ENCODE measurements at places on chromosomes 7 and 10.

DNA sequence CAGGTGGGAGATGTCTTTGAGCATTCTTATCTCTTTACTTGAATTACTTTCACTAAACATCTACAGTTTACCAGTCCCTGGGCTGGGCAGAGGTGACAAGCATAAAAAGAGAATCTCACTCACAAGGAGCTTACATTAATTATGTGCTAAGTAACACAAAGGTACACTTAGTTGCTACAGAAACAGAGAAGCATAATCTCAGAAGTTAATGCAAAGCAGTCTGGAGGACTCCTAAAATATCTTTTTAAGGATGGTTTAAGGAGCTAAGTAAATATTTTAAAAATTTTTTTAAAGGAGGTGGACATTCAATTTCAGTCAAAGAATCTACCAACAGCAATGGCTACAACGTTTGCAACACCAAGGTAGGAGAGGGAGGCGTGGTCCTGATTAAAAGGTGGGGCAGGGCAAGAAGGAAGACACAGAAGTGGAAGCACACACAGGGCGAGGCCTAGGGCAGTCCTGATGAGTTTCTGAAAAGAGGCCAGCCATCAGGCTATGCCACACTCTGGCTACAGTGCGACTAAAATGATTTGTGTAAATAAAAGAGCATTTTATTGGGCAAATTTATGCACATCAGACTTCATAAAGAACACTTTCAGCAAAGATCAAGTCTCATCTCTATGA, 5.3 kb downstream of the LARP4B start:
- no peak for DNase-seq

GRCh38 chr10:28737096-28737495, 59.8 kb downstream of the BAMBI start:
- DNase-seq, result no peak

- no peak for DNase-seq
These were observed 1.8 kb upstream of the VWC2 start for GRCh38 chr7:49771427-49772176.

DNA sequence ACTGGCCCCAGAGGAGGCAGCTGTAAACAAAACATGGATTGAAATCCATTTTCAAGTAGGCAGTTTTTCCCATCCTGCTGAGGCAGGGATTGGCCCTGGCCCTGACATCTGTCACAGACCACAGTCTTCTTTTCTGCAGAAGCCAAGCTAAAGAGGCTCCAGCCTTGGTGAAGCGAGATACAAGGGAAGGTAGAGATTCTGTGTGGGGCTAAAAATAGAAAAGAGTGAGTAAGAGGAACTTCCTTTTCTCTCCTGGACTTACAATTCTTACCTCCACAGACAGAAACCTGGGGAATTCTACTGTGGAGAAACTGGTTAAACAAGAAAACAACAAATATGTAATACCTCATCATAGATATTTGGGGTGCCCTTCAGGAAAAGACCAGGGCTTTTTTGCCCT, 624.8 kb upstream of the FZD8 start:
- DNase-seq, result no peak

- no peak for DNase-seq
These were observed 56.1 kb upstream of the NOBOX start for GRCh38 chr7:144459635-144460034.

DNA sequence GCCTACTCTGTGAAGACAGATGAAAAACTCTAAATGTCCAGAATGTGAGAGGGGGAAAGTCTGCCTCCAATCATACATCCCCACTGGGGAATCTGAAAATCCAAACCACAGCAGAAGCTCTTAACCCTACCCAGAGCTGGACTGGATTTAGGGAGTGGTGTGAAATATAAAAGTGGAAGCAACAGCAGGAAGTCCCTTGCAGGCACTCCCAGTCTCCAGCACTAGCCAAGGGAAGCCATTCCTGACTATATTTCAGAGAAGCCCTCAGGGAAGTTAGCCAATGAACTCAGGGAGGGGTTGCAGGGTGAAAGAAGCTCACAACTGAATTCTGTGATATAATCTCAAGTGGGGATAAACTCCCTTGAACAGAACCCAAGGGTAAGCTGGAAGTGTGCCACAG, 51.5 kb downstream of the CRPPA start:
- DNase-seq, result no peak

GRCh38 chr7:135653340-135654080, 8.8 kb upstream of the STMP1 start:
- no peak for DNase-seq

DNA sequence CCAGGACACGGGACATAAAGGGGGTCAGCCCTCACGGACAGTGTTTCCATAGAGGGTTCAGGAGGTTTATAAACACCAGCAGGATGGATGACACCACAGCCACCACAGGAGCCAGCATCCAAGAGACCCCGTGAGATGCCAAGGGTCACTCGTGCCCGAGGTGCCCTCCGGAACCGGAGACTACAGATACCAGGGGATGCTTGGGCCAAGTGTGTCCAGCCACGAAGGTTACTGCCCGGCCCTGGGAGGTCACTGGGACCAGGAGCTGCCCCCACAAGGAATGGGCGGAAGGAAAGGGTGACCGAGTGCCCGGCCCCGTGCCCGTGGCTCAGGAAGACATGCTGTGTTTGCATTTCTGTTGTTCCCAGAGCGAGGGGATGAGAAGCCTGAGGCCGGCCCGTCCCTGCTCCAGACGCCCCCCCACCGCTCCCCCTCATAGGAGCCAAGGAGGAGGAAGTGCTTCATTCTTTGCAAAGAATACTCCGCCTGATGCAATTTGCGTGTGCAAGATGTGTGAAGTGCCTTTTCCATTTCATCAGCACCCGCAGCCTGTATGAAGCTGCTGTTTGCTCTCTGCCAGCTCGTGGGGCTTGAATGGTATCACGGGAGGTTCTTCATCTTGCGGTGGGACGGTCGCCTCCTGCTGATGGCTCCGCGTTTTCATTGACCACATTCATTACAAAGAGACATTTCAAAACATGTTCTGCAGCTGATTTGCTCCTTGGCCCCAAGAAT, 176.4 kb downstream of the ELFN1 start:
- DNase-seq, result no peak

- DNase-seq, result peak; percentile 49
These were observed 16.8 kb downstream of the CALU start for GRCh38 chr7:128755819-128756476.

DNA sequence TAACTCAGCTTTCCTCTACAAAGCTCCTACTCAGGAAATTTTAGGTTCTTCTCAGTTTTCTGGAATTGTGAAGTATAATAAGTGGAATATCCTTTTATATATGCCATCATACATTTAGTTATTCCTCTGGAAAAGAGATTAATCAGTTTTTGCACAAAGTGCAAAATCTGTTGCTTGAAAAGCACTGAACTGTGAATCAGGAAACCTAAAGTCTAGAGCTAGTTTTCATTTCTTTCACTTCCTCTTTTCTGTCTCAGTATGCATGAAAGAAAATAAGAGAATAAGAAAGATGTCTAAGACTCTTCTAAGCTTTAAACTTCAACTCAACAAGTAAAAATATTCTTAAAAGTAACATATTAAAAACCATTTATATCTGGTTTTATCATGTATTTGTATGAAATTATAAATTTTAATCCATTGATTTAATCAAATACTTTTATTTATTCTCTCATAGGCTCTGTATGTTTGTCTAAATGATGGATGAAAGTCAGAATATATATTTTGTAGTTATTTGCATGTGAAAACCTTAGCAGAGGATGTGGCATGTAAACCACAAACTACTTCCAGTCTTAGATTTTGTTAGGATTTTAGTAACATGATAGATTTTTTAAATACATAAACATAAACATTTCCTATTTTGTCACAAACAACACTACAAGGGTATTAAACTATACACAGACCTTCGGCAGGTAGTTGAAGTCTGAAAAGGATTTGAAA, 1073.0 kb downstream of the XPNPEP1 start:
- no peak for DNase-seq

GRCh38 chr10:44992070-44992731, 8.5 kb upstream of the ZNF22 start:
- no peak for DNase-seq

DNA sequence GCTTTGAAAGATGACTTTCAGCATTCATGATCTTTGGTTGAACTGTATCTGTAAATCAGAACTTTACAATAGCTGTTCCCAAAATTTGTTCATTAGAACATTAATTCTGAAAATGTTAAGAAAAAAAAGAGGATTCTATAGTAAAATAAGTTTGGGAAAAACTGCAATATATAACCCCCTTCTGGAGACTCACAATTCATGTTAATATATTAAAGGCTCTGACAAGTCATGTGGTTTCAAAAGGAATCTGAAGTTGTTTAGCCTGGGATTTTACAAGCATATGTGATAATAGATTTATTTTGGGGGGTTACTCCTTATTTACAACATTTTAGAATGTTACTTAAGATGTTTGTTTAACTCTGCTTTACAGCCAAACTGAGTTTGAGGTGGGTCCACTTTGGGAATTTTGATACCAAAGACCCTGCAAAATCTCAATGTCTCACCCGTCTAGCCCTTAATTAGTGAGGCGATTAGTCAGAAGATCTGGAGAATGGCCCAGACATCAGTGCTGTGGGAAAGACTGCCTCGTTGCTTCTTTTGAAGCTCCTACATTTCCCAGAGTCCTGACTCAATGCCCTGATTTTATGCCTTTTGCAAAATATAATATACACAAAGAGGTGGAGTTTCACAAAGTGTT, 40.0 kb downstream of the CDK1 start:
- no peak for DNase-seq

DNA sequence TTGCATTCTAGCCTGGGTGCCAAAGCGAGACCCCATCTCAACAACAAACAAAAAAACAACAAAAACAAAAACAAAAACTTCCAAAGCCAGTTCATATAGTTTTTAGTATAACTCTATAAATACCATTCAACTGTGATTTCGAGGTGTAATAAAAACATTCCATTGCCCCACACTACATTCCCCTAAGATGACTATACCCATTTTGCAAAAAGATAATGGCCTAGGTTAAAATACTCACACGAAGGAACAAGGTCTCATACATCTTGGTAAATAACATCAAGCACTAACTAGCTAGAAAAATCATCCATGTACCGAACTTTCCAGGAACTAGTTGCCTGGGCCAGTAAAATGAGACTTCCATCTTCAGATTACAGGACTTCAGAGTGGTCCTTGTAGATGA, 55.4 kb downstream of the GLI3 start:
- DNase-seq, result no peak

DNA sequence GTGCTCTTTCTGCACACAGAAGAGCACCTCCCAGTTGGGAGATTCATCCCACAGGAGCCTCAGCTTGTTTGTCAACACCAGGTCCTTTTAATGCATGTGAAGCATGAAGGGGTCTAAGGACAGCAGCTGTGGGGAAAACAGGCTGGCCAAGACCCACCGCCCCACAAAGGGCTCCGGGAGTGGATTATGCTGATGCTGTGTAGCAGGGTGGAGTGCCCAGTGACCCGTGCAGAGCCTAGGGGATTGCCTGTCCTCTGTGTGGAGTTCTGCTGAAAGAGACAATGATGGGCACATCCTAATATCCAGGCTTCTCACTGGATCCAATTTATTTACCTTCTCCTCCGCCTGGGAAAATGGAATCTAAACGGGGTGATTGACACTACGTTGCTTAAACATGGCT, 74.0 kb downstream of the PIP4K2A start:
- DNase-seq, result no peak

DNA sequence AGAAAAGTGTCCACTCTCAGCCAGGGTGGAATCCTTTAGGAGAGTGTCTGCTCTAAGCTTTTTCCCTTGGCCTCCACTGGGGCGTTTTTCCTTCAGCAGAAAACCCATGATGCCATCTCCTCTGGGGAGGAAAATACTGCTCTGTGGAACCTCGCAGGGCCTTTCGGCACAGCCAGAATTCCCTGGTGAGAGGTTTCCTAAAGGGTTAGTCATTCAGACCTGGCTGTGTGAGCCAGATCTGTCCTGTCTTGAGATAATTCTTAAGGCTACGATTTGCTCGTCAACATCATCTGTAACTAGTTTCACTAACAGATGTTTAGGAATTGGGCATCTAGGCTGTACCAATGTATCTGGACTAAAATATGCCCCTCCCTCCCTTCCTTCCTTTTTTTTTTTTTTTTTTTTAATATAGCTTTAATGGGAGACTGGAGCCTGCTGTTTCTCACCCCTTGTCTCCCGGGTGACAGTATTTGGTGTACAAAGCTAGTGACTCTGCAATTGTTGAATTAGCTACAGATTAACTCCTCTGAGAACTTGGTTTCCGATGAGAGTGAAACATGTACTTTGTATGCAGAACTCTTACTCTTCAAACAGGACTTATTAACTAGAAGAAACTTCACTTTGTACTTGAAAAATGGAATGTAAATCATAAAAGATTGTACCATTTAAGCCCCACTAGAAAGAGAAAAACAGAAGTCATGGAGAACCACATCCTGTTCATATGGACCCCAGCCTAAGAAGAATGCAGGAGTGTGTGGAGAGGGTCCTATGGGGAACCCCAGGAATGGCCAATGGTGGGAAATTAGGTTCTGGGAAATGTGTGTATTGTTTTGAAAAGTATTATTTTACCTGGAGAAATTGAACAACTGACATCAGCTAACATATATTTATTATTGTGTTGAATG, 230.9 kb downstream of the CAMK1D start:
- no peak for DNase-seq

GRCh38 chr7:99099499-99100077, 44.3 kb downstream of the SMURF1 start:
- no peak for DNase-seq

- no peak for DNase-seq
These were observed 12.6 kb downstream of the RGR start for GRCh38 chr10:84257343-84258020.

DNA sequence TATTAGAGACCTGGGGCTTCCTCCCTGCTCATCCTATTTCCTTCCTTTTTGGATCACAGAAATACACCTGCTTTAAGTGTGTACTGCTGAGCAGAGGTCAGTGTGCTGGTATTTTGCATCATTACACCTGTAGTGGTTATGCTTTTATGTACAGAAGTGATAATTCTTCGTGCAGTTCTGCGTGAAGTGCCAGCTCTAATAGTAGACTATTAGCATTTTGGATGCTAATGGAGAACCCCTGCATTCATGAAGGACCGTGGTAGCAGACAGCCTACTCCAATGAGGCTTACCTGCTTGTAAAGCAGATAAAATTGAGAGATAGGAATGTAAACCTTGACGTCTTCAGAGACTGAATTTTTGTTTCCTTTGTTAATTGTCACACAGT, 114.3 kb downstream of the CDK14 start:
- DNase-seq, result no peak

DNA sequence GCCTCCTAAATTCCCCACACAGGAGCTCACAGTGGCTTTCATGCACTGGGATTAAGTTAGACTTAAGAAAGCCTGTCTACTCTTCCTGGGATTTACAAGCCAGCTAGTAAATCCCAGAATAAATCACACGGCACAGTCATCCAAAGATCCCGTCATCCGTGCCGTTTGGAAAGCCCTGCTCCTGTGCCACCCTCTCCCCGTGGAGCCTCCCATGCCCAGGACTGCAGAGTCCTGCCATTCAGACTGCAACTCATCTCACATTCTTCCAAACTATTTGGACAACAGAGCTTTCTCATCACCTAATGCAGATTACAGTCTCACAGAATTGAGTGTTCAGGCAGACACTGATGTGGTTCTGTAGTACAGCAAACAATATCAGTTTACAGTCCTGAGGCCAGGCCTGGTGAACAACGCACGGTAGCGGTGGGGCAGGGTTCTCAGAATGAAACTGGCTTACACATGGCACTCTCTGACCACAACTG, 166.5 kb downstream of the EGFR start:
- no peak for DNase-seq

Data from muscle of back (tissue), 13 donors.